ENCODE measurements at places on chromosomes 12 and 14. TPM values are rescaled to one million over a fixed set of nuclear protein-coding genes. Genes with fewer than 3 reads are reported as not detected.

DNA sequence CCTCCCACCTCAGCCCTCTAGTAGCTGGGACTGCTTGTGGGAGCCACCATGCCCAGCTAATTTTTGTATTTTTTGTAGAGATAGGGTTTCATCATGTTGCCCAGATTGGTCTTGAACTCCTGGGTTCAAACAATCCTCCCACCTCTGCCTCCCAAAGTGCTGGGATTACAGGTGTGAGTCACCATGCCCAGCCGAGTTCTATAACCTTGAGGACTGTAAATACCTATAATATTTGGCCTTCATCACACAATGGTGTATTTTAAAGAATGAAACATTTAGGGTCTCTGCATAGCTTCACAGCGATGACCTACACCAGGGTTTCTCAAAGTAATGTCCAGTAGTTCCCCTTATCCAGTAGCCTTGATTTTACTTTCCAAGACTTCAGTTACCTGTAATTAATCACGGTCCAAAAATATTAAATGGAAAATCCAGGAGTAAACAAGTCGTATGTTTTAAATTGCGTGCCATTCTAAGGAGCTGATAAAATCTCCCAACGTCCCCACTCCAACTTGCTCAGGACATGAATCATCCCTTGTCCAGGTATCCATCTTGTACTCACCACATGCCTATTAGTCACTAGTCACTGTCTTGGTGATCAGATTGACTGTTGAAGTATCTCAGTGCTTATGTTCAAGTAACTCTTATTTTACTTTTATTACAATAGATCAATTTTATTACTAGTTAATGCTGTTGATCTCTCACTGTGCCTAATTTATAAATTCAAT lies 368.2 kb downstream of the BTG1 start:
- H3K27ac ChIP-seq = peak overlapping the region; percentile 82
- no peaks in the 10 kb centered on the region for H3K36me3 ChIP-seq

DNA sequence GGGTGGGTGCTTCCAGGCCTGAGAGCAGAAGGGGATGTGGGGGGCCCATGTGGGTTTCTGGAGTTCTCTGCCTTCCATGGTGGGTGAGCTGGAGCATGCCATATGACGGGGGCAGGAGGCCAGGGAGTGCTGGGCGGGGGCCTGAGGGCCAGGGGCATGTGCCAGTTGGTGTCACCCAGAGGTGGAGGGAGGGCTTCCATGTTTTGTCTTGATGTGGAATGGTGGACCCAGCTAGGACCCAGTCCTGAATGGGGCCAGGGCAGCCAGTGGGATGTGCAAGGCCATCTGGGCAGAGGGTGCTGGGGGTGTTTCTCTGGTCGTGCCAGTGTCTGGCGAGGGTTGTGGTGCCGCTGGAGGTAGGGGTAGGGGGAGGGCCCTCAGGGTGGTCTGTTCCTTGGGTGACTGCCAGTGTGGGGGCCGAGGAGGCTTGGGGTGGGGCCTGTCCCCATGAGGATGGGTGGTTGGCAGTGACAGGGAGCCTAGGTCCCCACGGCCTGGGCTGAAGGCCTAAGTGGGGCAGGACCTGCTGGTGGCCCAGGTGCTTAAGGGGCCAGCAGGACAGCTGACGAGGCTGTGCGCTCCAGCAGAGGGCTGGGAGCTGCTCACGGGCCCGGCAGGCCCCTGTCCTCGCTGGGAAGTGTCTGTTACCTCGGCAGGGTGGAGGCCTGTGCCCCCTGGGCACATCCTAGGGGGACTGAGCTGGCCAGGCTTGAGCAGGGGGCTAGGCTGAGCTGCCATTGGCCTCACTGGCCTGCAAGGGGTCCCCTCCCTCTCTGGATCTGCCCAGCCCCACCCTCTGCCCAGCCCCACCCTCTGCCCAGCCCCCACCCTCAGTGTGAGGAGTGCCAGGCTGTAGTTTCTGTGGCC lies 26.8 kb downstream of the CEP170B start:
- no peak overlapping the region for H3K4me3 ChIP-seq
- H3K36me3 ChIP-seq = no peaks in the 10 kb centered on the region
- no peak overlapping the region for H3K27ac ChIP-seq
- no peaks in the 10 kb centered on the region for H3K4me1 ChIP-seq
- no peaks in the 10 kb centered on the region for H3K27me3 ChIP-seq
- DNase-seq = no peak

The ACVRL1 gene
- not detected for polyA plus RNA-seq

The TUNAR gene
- polyA plus RNA-seq = not detected

The NRL gene
- 1.9 TPM for polyA plus RNA-seq

The GALNT8 gene
- polyA plus RNA-seq = 3.0 TPM

The TAS2R8 gene
- polyA plus RNA-seq = not detected
